ENCODE measurements at places on chromosomes 7 and 10. TPM values are rescaled to one million over a fixed set of nuclear protein-coding genes. Genes with fewer than 3 reads are reported as not detected.

IGF2BP3 gene
- total RNA-seq: 0.82 TPM

SYCE1 gene
- not detected for total RNA-seq

DNA sequence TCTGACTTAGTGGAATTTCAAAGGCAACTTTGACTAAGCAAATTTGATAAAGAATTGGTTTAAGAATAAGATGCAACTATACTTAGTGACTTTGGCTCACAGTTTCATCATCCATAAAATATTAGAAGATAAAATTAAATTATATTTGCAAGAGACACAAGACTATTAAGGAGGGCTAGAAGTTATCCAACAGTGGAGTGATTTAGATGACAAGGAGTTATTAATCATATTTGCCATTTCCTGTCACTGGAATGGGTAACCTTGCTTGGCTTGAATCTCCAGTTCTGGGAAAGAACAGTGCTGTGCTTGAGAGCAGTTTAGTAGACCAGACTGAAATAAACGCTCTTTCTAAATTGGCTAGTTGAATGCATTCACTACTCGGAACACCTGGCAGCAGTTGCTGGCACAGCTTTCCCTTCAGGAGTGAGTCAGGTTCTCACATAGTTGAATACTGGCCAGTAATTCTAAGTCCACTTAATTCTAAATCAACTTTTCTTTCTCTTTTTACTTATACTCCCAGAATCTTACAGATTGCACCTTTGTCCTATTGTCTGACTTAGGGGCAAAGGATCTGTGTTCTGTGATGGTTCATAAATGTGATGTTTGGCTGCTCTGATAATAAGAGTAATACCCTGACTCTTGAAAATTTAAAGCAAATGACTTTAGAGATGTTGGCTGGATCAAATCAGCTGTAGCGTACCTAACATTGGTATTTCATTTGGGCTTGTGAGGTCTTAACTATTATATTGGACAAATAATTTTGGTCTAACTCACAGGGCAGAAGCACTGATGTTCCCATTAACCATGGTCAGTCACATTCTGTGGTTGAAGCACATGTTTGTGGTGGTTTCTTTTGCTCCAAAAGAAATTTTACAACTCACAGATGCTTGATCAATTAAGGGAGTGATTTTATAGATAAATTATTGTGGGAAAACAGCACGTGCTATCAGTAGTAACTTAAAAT, 16.6 kb downstream of the STMP1 start:
- DNase-seq: no peak

- DNase-seq: no peak
These were observed 25.3 kb downstream of the IKZF1 start for GRCh38 chr7:50329775-50330174.
